Stimulated activated CD8-positive, alpha-beta memory T cell treated with anti-CD3 and anti-CD28 coated beads, Interleukin-4, amount 100 ng/mL, for 1 hour (primary cell): ENCODE measurements at places on chromosomes 16 and 17.

DNA sequence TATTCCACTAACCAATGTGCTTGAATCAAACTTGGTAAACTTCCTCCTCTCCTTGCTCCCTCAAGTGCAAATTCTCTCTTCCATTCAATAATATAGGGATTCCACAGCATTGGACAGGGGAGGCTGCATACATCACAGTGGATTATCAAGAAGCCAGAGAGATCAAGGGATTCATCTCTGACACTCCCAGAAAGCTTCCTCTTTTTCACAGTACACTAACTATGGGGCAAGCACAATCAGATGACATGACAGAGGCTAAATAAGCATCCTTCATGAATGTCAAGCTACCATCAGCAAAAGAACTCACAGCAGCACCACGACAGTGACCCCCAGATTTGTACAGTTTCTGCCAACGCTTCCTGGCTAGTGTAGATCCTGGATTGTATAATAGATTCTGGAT, 178.4 kb upstream of the C17orf78 start:
- no peak for DNase-seq

- no peak for DNase-seq
Observed at GRCh38 chr17:76631821-76632565, 11.6 kb downstream of the ST6GALNAC1 start.

DNA sequence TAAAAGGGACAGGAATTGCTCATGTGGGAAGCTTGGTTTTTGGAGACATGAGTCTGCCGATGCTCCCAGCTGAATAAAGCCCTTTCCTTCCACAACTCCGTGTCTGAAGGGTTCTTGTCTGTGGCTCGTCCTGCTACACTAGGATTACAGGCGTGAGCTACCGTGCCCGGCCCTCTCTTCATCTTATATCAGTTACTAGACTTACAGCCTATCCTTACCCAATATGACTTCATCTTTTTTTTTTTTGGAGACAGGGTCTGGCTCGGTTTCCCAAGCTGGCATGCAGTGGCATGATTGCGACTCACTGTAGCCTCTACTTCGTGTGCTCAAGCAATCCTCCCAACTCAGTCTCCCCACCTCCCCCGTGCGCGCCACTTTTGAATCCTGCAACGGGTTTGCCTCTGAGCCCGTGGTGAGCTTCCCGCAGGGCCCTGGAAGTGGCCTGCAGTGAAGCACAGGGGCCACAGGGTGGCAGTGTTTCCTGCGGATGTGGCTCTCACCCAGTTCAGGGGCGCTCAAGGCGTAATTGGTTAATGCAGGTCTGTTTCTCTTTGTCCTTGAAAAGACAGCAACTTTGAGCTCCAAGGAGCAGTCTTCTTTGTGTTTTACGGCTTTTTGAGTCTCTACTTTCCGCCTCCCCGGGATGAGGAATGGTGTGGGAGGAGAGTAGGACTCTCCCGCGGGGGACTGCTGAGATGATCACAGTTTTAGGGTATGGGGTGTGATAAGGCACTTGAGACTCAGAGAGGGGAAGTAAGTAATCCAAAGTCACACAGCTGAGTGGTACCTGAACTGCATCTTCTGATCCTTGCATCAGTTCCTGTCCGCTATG, 22.7 kb upstream of the GPRC5B start:
- DNase-seq = peak; percentile 35

DNA sequence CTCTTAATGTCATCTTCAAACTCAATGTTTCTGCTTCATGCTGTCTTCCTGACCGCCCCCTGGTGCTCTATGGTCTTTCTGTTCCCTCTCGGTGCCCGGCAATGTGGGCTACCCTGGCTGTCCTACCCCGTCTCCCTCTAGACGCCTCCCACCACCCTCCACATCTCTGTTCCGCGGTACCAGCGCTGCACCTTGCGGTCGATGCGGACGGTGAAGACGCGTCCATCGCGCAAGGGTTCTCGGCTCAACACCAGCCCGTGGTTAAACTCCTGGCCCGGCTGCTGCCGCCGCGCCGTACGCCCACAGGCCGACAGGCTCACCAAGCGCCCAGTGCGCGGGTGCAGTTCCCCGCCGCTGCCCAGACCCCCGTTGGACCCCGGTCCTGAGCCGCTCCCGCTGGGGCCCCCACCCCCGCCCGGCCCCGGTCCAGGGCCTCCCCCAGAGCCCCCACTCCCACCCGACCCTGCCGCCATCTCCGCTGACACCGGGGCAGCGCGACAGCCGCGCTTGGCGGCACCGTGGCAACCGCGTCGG, at the start of gene NEURL4:
Gene NEURL4 (minus strand): TSS at position 496 of the 534 bp plus-strand sequence. CDS start 23 bp downstream, at position 473.
- DNase-seq = no peak

DNA sequence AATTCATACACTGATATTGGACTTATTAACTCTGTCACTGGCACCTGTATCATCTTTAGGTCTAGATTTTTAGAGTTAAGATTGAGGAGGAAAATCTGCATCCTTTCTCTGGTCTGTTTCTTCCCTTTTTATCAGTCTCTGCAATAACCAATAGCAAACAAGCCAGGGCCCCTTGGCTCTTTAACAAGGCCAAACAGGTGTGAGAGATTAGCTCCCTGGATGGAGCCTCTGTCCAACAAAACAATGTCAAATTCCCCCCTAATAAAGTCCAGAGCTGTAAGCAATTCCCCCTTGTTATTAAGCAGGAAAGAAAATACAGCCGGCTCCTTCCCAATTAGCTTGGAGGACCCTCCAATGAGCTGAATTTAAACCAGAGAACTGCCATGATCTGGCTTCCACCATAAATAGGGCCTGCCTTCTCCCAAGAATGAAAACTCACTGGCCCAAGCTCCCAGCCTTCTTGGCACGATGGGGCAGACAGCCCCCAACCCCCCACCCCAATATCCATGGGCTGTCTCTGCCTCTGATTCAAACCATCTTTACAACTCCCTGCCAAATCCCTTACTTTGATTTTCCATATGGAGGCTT, 56.1 kb upstream of the SOX9 start:
- DNase-seq = no peak

DNA sequence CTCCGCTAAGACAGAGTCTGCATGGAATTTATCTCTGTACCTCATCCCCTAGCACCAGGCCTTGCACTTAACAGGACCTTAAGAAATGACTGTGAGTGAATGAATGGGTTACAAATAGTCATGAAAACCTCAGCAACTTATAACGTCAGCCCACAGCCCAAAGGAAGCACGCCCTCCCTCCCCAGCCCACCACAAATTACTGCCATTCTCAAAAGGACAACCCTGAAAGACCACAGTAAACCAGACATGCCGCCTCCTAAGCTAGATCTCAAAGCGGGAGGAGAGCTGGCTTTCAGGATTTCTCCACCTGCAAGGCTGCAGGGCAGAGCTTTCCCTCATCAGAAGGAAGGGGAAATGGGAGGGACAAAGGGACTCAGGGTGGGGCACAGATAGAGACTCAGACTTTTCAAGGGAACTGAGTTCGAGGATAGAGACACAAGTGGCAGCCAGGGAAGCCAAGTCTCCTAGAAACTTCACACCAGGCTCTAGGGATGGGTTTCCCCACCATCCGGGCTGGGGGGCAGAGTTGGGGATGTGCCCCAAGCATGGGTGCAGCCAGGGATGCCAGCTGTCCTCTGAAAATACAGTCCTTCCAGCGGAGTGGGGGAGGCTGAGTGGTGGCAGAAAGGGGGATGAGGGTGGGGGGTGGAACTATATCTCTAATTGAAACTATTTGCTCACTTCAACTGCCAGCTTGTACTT, 56.7 kb downstream of the PLXDC1 start:
- no peak for DNase-seq

DNA sequence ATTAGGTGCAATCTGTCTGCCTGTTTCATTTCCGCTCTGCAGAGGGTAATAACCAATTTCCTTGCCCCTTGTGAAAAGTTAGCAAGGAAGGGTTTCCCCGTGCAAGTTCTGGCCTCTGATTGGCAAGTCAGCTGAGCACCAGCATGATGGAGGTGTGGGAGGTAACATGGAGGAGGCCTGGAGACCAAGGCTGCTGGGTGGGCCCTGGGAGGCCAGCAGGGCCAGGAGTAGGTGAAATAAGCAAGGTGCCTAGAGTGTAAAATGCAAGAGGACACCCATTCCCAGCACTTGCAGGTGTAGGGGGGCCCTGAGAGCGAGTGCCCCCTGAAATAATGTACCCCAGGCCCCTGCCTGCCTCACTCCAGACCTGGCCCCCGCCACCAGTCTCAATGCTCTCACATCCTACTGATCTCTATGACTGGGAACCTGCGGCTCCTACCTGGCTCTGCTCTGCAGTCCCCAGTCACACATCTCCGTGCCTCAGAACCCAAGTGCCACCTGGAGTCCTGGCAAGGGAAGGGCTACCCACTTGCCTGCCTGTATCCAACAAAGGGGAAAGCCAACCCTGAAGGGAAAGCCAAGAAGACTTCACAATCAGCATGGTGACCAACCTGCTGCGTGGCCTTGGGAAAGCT, 116.2 kb downstream of the C16orf78 start:
- DNase-seq = no peak

DNA sequence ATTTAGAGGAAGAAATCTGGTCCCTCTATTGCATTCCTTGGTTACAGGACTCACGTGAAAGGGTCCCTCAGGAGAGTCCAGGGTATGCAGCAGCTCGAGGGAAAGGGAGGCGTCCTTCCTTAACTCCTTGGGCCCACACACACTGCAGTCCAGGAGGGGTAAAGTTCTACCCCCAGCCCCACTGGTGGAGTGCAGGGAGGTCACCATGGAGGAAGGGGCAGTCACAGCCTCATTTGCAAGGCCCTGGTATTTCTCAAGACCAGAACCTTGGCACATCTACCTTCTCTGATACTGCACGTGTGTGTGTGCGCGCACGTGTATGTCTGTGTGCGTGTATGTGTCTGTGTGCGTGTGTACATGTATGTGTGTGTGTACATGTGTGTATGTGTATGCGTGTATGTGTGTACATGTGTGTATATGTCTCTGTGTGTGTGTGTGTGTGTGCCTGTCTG, 11.1 kb downstream of the HIC1 start:
- DNase-seq = no peak

- DNase-seq = no peak
Observed at GRCh38 chr17:18950346-18950745, 1.6 kb upstream of the SLC5A10 start.

- no peak for DNase-seq
Observed at GRCh38 chr17:17886726-17887125, 49.9 kb upstream of the SREBF1 start.

GRCh38 chr17:80327518-80327917, 66.9 kb downstream of the RNF213 start:
- DNase-seq = no peak

- DNase-seq = no peak
Observed at GRCh38 chr17:34601416-34601815, 22.0 kb downstream of the TMEM132E start.
